NCI-H2081 treated with DMSO at 0.1 percent for 48 hours (cell line): ENCODE measurements at places on chromosomes 2 and 18.

GRCh38 chr2:46032161-46032813 is 264.9 kb upstream of the EPAS1 start:
- DNase-seq: no peak

GRCh38 chr2:112958428-112959108 is 19.2 kb upstream of the IL36G start:
- DNase-seq: peak; percentile 10

DNA sequence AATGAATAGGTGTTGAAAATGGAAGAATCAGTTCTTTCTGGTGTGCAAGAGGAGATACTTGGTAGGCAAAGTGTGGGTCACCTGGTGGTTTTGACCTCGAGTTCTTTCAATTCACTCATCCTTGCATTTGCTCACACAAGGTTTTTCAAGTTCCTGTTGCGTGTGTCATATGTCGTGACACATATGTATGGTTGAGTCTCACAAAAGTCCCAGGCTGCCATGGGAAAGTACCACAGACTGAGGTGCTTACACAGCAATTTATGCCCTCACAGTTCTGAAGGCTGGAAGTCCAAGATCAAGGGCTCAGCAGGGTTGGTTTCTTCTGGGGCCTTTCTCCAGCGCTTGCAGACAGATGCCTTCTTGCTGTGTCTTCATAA is 64.4 kb downstream of the NCK2 start:
- DNase-seq: no peak

DNA sequence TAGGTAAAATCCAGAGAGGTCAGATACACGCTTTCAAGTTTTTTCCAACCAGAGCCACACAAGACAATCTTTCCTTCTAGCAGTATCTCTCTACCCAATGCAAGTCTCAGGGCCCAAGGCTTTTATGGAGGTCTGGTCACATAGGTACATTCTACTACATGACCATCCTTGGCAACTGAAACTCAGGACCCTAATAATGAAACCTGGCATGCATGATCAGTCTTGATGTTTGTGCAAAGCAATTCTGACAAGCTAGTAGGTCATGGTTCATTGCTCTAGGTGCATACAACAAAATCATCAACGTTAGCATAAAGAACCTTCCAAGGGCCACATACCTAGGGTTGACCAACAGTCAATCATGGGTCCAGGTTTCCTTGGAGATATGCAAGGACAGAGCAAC is 33.2 kb upstream of the CCDC88A start:
- no peak for DNase-seq

GRCh38 chr2:106575955-106576354 is 88.8 kb downstream of the CD8B2 start:
- DNase-seq: no peak

DNA sequence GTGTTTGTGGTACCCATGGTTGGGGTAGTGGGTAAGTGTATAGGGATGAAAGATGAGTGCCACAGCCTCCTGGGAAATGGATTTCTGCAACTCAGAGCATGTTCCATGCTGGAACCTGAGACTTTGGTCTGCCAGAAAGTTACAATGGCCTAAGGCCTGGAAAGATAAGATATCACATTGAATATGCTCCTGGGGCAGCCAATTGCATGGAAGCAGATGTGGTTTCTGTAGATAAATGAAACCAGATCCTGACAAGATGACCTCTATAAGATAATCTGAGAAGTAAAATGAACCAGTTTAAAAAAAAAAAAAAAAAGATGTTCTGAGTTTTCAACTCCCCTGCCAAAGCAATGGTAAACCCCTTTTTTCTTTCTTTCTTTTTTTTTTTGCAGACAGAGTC is 91.4 kb upstream of the NCK2 start:
- DNase-seq: no peak

GRCh38 chr18:74501386-74501785 is 5.2 kb downstream of the CNDP2 start:
- DNase-seq: no peak

GRCh38 chr18:6553234-6553900 is 138.7 kb upstream of the L3MBTL4 start:
- DNase-seq: no peak

DNA sequence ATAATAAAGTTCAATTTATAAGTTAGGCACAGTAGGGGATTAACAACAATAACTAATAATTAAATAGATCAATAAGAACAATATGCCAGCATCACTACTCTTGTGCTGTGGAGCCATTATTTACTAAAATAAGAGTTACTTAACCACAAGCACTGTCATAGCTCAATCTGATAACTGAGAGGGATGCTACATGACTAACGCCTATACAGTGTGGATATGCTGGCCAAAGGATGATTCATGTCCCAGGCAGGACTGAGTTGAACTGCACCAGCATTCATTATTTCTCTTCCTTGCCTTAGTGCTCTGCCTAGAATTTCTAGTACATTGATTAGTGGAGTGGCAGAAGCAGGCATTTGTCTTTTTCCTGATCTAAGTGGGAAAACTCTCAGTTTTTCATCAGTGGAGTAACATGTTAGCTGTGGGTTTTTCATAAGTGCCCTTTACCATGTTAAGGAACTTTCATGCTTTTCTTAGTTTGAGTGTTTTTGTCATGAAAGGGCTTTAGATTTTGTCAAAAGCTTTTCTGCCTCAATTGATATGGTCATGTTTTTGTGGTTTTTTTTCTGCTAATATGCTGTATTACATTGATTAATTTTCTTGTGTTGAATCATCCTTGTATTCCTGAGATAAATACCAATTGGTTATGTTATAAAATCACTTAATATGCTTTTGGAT is 21.7 kb downstream of the KIAA1328 start:
- DNase-seq: no peak

DNA sequence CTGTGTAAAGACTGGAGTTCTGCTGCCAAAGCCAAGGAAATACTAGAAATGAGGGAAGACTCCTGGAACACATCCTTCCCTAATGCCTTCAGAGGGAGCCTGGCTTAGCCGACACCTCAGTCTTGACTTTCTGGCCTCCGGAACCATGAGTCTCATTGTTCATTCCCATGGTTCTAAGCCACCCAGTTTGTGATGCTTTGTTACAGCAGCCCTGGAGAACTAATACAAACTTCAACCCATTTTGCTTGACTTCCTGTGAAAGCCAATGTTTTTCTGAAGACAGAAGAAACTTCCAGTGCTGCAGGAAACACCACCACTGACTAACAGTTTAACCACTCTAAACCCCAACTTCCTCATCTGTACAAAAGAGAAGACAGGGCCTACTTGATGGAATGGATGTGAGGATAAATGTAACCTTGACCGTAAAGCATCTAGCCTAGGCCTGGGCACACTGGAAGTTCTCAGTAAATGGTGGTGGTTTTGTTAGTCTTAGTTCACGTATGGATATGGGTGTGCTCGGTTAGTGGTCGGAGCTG is 85.9 kb upstream of the RFX8 start:
- no peak for DNase-seq

- DNase-seq: no peak
These were observed 790.9 kb upstream of the GCFC2 start for GRCh38 chr2:76501641-76502040.

GRCh38 chr2:22944143-22944542 is 440.8 kb upstream of the KLHL29 start:
- DNase-seq: no peak

DNA sequence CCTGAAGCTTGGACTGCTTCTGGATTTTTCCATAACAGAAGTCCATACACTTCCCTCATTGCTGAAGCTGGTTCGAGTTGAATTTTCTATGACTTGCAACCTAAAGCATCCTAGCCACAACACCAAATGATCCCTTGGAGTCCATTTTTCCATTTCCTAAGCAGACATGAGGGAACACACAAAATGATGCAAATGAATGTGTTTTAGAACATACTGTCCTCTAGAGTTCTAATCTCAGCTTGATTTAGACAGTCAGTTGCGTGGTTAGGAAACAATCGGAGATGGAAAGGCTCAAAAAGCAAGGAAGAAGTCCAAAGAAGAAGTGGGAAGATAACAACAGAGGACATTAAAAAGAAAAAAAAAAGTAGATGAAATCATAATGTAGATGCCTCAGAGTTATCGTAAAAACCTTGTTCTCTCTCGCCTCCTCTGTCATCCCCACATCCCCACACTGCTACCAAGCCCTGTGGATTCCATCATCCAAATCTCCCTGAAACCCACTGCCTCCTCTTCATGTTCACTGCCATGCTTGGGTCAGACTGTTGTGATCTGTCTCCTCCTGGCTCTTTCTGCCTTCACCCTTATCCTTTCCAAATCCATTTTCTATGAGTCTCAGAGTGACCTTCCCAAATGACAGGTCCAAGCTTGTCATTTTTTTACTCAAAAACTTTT is 58.4 kb downstream of the TMEM247 start:
- DNase-seq: no peak

- DNase-seq: no peak
These were observed 201.0 kb downstream of the PMAIP1 start for GRCh38 chr18:60100778-60101177.

GRCh38 chr2:234374736-234375135 is 122.1 kb downstream of the ARL4C start:
- DNase-seq: no peak

- DNase-seq: no peak
These were observed 61.8 kb upstream of the TXNDC2 start for GRCh38 chr18:9823805-9824473.

GRCh38 chr2:46973673-46974072 is 58.1 kb upstream of the MCFD2 start:
- no peak for DNase-seq

- peak; percentile 49 for DNase-seq
These were observed 368.5 kb downstream of the LRRTM1 start for GRCh38 chr2:79935771-79936657.

GRCh38 chr2:8922431-8922830 is 81.1 kb downstream of the MBOAT2 start:
- DNase-seq: no peak

- peak; percentile 38 for DNase-seq
These were observed 799 bp upstream of the KIF1A start for GRCh38 chr2:240820607-240821428.
